ENCODE measurements at places on chromosomes 5 and 9. TPM values are rescaled to one million over a fixed set of nuclear protein-coding genes. Genes with fewer than 3 reads are reported as not detected.

GPR21 gene
- total RNA-seq = 0.76 TPM

ODF2 gene
- 14.5 TPM for total RNA-seq

P4HA2 gene
- 19.0 TPM for total RNA-seq

TSSK1B gene
- total RNA-seq = 0.48 TPM

PIP5KL1 gene
- total RNA-seq = 4.3 TPM

SLC6A3 gene
- total RNA-seq = 0.16 TPM

RNF180 gene
- 2.8 TPM for total RNA-seq

HTR1A gene
- total RNA-seq = not detected

PGM5 gene
- 4.1 TPM for total RNA-seq

RNF183 gene
- 4.2 TPM for total RNA-seq

RANBP3L gene
- 0.16 TPM for total RNA-seq

GPRIN1 gene
- 1.9 TPM for total RNA-seq

TRIO gene
- total RNA-seq = 42.0 TPM

RACK1 gene
- 1,941 TPM for total RNA-seq

BTNL3 gene
- not detected for total RNA-seq

PCDHAC2 gene
- total RNA-seq = 0.24 TPM

GNA14 gene
- total RNA-seq = 0.60 TPM

TAF11L10 gene
- total RNA-seq = not detected

SAXO1 gene
- total RNA-seq = not detected

TMC1 gene
- 3.3 TPM for total RNA-seq

LHX6 gene
- 1.3 TPM for total RNA-seq

PPP3R2 gene
- total RNA-seq = not detected

HAPLN1 gene
- total RNA-seq = not detected

TEX48 gene
- not detected for total RNA-seq

STXBP1 gene
- 10.1 TPM for total RNA-seq

OBP2B gene
- not detected for total RNA-seq

FOXD4L4 gene
- 0.52 TPM for total RNA-seq

LOX gene
- 6.6 TPM for total RNA-seq

GRM6 gene
- not detected for total RNA-seq

CDC42SE2 gene
- total RNA-seq = 15.2 TPM

TXNDC8 gene
- total RNA-seq = not detected

ZBED3 gene
- 3.6 TPM for total RNA-seq

GLT6D1 gene
- total RNA-seq = not detected

LCN15 gene
- not detected for total RNA-seq

SH3GL2 gene
- total RNA-seq = not detected

PKD2L2 gene
- not detected for total RNA-seq

DOCK2 gene
- 2.2 TPM for total RNA-seq

TRIM14 gene
- 31.0 TPM for total RNA-seq

FAF2 gene
- total RNA-seq = 24.2 TPM

CAPSL gene
- total RNA-seq = not detected

THOC3 gene
- 155 TPM for total RNA-seq

TNFSF15 gene
- 1.7 TPM for total RNA-seq

HRH2 gene
- total RNA-seq = 0.76 TPM

PCDHB16 gene
- 0.48 TPM for total RNA-seq

Measured in esophagus mucosa (tissue), 1 donor.